Glutamatergic neuron (in vitro differentiated cells): ENCODE measurements at places on chromosomes 7 and 10.

DNA sequence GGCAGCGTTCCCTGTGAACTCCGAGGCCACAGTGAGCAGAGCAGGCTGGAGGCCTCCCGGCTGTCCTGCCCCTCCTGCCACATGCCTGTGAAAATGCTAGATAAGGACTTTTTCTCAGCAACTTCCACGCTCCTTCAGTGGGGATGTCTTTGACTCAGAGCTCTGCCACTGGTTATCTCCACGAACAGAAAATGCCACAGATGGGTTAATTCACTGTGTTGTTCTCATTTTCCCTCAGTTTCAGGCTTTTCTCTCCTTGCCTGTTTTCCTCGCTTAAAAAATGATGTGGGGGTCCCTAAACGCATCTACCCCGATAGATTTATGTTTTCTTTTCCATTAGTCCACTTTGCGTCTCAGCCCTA, 51.3 kb downstream of the IKZF1 start:
- no peak for DNase-seq

GRCh38 chr10:66180581-66181318, 745.1 kb upstream of the LRRTM3 start:
- DNase-seq: no peak

- DNase-seq: no peak
Measured at GRCh38 chr7:131826960-131827359, 270.5 kb upstream of the PODXL start.

DNA sequence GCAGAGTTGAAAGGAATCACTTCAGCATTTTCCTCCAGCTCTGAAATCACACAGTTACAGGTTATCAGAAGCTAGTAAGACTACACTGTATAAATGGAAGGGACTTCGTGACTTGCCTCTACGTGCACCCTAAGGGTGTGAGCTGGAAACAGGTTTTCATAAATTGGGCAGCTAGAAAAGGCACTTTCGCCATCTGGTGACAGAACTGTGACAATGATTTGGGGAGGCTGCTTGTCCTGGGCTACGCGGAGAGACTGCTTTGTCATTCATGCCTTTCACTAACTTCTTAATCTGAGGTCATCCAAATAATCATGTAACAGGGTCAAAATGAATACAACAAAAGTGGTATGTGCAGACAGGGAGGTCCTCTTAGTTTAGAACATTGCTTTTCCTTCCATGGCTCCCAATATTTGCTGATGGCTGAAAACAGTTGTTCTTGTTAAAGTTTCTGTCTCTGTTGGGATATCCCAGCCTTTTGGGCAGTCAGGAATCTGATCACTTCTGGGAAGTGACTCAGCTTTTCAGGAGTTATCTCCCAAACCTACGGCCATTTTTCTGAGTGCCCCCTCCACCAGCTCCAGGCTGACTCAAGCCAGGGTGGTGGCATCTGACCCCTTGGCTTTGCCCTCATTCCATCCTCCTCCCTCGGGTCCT, 17.8 kb downstream of the VWC2 start:
- DNase-seq: no peak

- DNase-seq: no peak
Measured at GRCh38 chr7:138618933-138619332, 82.2 kb downstream of the SVOPL start.

DNA sequence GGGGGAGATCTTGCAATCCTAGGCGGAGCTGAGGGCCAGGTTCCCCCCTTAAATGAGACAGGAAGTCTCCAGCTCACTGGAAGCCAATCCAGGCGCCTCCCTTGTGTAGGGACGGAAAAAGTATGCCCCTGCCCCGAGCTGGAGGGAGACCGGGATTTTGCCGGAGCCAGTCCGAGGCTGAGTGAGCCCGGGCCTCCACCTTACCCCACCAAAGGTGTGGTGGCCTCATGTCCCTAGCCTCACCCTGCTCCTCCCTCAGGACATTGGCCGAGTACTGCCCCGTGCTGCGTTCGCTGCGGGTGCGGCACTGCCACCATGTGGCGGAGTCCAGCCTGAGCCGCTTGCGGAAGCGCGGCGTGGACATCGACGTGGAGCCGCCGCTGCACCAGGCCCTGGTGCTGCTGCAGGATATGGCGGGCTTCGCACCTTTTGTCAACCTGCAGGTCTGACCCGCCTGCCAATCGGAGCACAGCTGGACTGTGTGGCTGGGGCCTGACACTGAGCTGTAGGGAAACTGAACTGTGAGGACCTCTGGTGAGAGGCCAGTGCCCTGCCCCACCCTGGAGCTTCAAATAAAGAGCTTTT, 2.0 kb downstream of the FBXL15 start:
- peak; percentile 88 for DNase-seq

GRCh38 chr7:55191161-55191925, 172.5 kb downstream of the EGFR start:
- no peak for DNase-seq

GRCh38 chr10:31215052-31215451, 104.0 kb upstream of the ZEB1 start:
- DNase-seq: no peak

GRCh38 chr10:88108115-88108610, 244.7 kb downstream of the PTEN start:
- DNase-seq: no peak

- no peak for DNase-seq
Measured at GRCh38 chr7:73449422-73449821, 15.8 kb downstream of the FZD9 start.

GRCh38 chr10:29501692-29502091, 133.1 kb downstream of the SVIL start:
- DNase-seq: no peak

DNA sequence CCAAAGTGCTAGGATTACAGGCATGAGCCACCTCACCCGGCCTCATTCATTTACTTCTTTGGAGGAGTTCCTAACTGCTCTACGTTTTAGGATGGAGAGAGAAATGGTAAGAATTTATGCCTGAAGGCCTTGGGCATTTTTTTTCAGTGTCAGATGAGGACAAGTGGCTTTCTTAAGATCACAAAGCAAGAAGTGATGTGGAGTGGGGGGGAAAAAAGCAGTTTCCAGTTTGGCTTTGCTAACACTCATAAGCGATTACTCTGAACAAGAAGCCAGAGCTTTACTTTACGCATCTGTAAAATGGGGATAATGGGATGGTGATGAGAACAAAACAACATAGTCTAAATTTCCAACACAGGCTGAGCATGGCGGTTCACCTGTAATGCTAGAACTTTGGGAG, 2.6 kb upstream of the PPIA start:
- no peak for DNase-seq

- DNase-seq: no peak
Measured at GRCh38 chr10:91043173-91043910, 122.5 kb upstream of the ANKRD1 start.

DNA sequence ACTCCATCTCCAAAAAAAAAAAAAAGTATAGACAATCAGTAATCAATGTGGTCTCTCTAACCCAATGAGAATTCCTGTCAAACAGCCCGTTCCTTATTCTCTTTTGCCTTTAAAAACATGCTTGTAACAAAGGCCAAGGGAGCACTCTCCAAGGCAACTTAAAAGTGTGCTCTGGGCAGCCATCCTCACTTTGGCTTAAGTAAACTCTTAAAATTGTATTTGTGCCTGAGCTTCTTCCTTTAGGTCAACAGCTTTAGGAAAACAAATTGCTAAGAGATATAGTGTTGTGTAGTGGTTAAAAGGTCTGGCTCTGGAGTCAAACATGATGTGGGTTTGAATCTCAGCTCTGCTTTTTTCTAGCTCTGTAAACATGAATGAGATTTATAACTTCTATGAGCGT, 13.9 kb upstream of the EPC1 start:
- DNase-seq: no peak
